Activated T-helper 1 cell treated with anti-CD3 and anti-CD28 coated beads, Interleukin-12 subunit alpha, Interleukin-12 subunit beta, Interleukin-2, Interleukin-4 antibody, amounts not matched to agents 30 ng/mL and 10 ng/mL and 1 ng/mL, durations not matched to agents 14 hours and 24 hours and 36 hours (primary cell): ENCODE measurements at places on chromosomes 1 and 21. TPM values are rescaled to one million over a fixed set of nuclear protein-coding genes. Genes with fewer than 3 reads are reported as not detected.

- H3K4me3 ChIP-seq = no peak overlapping the region
- no peaks in the 10 kb centered on the region for H3K36me3 ChIP-seq
- peaks cover 5% of the 10 kb centered on the region for H3K4me1 ChIP-seq
- peaks cover 53% of the 10 kb centered on the region for H3K27me3 ChIP-seq
- no peak overlapping the region for H3K27ac ChIP-seq
Observed at GRCh38 chr1:6247651-6248050, 3.7 kb downstream of the HES3 start.

GRCh38 chr1:46488343-46489168 is 1.1 kb upstream of the DMBX1 start:
- H3K4me1 ChIP-seq = peaks cover 28% of the 10 kb centered on the region
- peaks cover 87% of the 10 kb centered on the region for H3K27me3 ChIP-seq
- peak overlapping the region; percentile 80 for H3K4me3 ChIP-seq
- peaks cover 9% of the 10 kb centered on the region for H3K36me3 ChIP-seq
- H3K27ac ChIP-seq = peak overlapping the region; percentile 23

- H3K27ac ChIP-seq = no peak overlapping the region
- H3K4me3 ChIP-seq = no peak overlapping the region
- H3K36me3 ChIP-seq = no peaks in the 10 kb centered on the region
- DNase-seq = no peak
- H3K4me1 ChIP-seq = no peaks in the 10 kb centered on the region
- H3K27me3 ChIP-seq = peaks cover 5% of the 10 kb centered on the region
Observed at GRCh38 chr1:184272175-184272866, 114.5 kb upstream of the C1orf21 start.

Gene TMEM201
- total RNA-seq = 36.7 and 38.7 TPM in 2 replicates
